ENCODE measurements at places on chromosomes 16 and 17.

DNA sequence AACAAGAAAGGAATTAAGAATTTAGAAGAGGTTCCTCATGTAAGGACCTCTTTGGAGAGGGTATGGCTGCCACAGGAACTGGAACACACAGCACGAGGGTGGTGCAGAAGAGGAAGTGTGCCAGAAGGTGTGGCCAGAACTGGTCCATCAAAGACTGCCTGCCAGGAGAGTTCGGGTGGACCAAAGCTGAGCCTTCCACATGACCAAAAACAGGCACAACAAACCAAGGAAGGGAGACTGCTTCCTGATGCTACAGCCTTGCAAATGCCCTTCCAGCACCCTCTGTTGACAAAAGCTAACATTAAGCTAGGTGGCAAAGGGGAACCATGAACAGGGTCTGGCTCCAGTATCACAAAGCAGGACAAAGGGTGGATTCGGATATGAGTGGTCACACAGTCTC, 125.8 kb upstream of the TMEM97 start:
- peak; percentile 69 for DNase-seq

GRCh38 chr17:72734613-72735012, 357.9 kb downstream of the SLC39A11 start:
- no peak for DNase-seq

- DNase-seq, result no peak
These were observed 25.7 kb downstream of the ARHGAP17 start for GRCh38 chr16:24989494-24989893.

DNA sequence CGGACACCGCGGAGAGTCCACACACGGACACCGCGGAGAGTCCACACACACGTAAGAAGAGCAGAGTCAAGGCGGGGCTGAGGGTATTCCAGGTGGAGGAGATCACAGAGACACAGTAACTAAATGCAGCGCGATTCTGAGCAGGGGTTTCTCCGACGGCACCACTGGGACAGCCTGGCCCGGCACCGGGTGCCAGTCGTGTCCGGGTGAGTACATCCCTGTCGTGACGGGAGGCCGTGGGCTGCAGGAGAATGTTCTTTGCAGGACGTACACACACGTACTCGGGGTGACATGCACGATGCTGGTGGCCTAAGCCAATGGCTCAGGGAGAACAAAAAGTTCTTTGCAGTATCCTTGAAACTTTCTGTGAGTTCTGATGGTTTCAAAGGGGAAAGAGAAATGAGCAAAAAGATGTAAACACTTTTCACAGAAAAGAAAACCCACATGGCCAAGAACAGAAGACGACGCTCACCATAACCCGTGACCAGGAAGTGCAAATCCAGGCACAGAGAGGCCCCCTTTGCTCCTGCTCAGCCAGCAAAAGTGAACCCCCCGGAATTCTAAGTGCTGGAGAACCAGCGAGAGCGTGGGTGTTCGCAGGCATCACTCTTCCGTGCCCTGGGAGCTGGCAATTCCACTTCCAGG, 53.7 kb upstream of the METRNL start:
- no peak for DNase-seq

DNA sequence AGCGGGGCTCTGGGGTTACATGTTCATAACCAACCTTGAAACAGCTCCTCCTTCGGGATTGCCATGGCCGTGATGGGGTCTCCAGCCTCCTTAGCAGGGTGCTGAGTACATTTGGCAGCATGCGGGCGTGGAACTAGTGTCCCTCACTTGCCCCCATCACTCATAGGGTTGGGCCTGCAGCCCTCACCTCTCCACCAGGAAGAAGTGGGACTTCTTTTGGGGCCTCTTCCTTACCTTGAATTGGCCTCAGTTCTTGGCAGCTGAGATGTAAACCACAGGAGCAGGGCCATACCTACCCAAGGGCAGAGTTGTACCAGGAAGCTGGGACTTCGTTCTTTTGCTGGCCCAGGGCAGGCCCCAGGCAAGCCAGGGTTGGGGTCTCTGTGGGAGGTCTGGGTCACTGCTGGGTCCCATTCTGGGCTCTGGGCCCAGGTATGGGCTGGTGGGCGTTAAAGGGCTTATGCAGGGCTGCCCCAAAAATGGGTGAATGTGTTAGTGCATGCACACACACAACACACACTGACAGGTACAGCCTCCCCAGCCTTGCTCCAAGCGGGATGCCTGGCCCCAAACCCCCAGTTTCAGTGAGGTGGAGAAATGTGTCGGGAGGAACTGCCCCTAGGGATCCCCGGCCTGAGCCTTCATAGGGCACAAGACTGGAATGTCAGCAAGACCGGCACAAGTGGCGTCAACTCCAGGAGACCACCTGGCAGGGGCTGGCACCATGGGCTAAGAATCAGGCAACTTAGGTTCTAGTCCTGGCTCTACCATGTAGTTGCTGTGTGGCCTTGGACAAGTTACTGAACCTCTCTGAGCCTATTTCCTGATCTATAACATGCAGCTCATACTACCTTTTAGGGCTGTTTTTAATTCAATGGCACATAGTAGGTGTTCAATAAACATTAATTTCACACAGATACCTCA, 3.9 kb upstream of the KRT15 start:
- no peak for DNase-seq

GRCh38 chr17:81635973-81636504, 873 bp downstream of the NPLOC4 start:
- DNase-seq, result peak; percentile 49

DNA sequence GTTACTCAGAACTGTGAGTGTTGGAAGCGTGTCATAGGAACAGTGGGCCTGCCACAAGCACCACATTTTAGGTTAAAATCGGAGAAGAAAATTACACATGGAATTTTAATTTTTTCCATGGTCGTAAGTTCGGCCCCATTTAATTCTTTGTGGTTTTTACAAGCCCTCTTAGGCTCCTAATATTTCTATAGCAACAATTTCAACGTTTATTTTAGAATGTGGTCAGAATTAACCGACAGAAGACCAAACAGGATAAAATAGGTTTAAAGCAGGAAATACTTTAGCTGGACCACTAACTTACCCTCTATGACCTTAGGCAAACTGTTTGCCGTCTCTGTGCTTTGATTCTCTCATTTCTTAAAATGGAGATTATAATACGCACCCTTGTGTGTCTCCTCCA, 69.9 kb downstream of the FTO start:
- no peak for DNase-seq

- DNase-seq, result no peak
These were observed 302.2 kb upstream of the SALL1 start for GRCh38 chr16:51453251-51453650.

GRCh38 chr16:21613781-21614180, 14.4 kb downstream of the METTL9 start:
- DNase-seq, result no peak

GRCh38 chr17:50345432-50346312, at the start of gene XYLT2:
TSS of gene XYLT2 (plus strand) at chr17:50346126. CDS start at chr17:50346141, 15 bp downstream.
- DNase-seq, result peak; percentile 92

DNA sequence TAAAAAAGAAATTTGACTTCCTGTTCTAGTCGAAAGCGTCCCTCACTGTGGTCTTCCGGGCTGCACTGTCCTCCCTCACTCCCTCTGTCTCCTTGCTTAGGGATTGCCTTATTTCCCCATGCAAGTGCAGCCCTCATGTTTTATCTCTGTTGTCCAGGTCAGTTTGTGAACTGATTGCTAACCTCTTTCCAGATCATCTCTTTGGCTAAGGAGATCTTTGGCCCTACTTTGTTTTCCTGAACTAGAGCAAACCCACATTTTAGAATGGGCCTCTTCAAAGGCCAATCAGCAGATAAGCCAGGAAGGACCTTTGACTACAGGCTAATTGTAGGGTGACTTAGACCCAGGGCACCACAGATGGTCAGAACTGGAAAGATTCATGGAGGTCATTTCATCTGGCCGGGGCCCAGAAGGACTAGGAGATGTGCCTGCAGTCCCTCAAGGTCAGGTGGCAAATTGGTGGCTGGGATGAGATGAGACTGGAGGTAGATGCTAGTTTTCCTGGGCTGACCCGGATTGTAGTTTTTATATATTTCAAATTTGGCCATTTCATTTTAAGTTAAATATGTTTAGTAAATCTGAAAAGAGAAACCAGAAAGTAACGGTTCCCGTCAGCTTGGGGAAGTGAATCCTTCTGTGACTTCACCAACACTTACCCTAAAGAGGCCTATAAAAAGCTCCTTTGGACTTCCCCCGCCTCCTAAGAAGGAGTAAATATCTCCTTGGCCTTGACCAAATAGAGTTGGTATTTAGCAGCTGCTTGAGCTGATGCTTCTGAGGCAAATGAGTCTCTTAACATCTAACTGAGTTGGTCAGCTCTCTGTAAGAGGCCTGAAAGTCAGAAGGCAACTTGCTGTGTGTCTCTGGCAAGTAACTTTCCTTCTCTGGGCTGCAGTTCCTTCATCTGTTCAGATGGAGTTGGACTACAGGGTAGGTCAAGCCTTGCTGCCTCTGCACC, 6.2 kb upstream of the SLC25A19 start:
- no peak for DNase-seq

DNA sequence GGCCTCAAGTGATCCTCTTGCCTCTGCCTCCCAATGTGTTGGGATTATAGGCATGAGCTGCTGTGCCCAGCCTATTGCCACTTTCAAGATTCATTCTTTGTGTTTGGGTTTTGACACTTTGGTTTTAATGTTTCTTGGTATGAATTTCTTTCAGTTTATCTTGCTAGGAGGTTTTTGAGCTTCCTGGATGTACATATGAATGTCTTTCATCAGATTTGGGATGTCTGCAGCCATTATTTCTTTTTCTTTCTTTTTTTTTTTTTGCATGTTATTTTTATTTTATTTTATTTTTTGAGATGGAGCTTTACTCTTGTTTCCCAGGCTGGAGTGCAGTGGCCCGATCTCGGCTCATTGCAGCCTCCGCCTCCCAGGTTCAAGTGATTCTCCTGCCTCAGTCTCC, 18.5 kb downstream of the MRPL45 start:
- DNase-seq, result no peak

- no peak for DNase-seq
These were observed 513 bp downstream of the ADAM11 start for GRCh38 chr17:44759086-44759915.

DNA sequence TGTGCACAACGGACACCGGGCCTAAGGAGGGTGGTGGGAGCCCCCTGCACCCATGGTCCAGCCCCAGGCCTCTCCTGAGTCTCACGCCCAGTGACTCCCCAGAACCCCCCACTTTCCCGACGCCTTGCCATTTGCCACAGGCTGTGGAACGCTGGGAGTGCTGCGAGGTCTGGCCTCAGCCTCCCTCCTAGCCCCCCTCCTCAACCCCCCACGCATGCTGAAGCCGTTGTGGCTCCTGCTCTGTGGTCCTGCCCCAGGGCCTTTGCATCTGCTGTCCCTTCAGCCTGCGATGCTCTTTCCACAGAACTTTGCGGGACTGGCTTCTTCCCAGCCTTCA, 226.0 kb upstream of the GSE1 start:
- DNase-seq, result no peak

DNA sequence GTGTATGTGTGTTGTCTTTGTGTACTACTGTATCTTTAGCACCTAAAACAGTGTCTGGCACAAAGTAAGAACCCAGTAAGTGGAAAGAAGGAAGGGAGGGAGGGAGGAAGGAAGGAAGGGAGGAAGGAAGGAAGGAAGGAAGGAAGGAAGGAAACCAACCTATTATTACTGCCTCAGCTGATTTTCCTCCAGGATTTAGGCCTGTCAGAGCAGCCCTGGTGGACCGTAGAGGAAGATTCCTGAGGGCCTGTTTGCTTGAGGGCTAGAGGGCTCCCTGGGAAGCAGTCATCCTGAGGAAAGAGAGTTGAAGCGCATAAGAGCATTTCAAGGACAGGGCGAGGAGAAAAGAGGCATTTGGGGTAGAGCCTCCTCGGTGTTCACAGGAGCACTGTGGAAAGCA, 61.5 kb downstream of the WSB1 start:
- no peak for DNase-seq

- no peak for DNase-seq
These were observed 13.8 kb downstream of the DNAAF8 start for GRCh38 chr16:4747906-4748681.

- peak; percentile 70 for DNase-seq
These were observed 25.8 kb upstream of the TNFSF12 start for GRCh38 chr17:7523033-7523432.

GRCh38 chr17:6054372-6054771, 15.8 kb upstream of the WSCD1 start:
- DNase-seq, result no peak

DNA sequence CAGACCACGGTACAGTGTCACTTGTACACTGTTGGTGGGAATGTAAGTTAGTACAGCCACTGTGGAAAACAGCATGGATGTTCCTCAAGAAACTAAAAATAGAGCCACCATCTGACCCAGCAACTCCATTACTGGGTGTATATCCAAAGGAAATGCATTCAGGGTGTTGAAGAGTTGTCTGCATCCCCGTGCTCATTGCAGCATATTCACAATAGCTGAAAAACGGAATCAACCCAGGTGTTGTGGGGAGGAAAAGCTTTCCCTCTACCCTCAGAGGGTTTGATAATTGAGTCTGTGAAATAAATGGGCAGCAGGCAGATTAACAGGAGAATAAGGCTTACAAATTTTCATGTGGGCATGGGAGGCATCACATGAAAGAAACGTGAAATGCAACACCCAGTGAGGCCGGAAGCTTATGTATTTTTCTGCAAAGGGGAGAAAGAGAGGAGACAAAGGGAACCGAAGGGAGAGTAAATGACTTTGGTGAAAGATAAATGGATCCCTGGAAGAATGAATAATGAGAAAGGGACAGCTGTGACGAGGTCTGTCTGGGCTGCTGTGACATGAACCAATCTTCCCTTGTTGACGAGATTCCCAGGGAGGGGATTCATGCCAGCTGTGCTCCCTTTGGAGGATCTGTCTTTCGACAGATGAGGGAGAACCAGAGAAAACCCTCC, 106.2 kb downstream of the KCNJ12 start:
- no peak for DNase-seq

DNA sequence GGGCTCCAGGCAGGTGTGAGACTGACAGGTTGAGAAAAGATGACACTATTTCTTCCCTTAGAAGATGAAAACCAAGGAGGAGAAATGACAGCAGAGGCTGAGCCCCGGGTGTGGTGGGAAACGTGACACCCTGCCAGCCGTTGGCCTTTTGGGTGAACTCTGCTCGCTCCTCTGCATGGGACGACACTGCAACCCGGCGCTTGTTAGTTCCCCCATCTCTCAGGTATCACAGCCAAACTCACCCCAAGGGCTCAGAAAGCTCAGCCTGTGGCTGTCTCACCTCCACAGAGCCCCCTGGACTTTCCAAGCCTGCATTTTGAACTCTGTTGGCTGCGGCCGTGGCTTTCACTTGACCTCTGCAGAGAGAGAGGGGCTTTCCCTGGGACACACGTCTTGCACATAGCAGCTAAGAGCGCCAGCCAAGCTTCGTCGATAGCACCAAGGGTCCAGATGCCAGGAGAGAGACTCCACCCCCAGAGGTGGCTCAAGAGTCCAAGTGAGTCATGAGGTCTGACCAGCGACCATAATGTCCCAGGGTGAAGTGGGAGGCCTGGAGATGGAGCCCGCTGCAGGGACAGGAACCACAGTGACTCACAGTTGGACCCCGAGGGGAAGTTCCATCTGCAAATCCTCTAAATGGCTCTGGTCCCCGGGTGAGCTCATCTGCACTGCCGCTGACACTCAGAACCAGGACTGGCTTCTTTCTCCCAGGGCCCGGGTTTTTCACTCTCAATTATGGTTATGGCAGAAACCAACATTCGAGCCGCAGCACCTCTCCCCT, 301.9 kb downstream of the SOX9 start:
- no peak for DNase-seq

All from hematopoietic multipotent progenitor cell treated with erythropoietin and hydrocortisone succinate and interleukin-3 and kit ligand, for 4 days (in vitro differentiated cells).